HS-27A (cell line): ENCODE measurements at places on chromosomes 7 and 10.

DNA sequence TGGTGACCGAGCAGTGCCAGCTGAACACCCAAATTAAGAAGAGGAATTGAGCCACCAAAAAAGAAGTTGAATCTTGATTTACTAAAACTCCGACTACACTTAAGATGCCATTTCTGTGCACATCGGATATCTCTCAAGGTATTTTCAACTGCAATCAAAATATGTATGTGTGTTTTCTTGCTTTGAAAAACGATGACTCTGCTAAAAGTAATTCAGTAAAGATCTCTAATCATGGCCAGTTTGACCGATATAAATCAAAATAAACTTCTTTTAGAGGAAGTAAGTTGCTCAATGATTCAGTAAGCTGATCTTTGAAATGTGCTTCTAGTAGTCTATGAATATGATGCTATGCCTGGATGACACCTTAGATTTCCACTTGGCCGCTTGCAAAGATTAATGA lies 453.5 kb upstream of the TPK1 start:
- DNase-seq, result no peak

GRCh38 chr10:809671-810350 lies 120.3 kb upstream of the DIP2C start:
- DNase-seq, result no peak

GRCh38 chr10:79047875-79048638 lies 20.7 kb upstream of the ZMIZ1 start:
- no peak for DNase-seq

DNA sequence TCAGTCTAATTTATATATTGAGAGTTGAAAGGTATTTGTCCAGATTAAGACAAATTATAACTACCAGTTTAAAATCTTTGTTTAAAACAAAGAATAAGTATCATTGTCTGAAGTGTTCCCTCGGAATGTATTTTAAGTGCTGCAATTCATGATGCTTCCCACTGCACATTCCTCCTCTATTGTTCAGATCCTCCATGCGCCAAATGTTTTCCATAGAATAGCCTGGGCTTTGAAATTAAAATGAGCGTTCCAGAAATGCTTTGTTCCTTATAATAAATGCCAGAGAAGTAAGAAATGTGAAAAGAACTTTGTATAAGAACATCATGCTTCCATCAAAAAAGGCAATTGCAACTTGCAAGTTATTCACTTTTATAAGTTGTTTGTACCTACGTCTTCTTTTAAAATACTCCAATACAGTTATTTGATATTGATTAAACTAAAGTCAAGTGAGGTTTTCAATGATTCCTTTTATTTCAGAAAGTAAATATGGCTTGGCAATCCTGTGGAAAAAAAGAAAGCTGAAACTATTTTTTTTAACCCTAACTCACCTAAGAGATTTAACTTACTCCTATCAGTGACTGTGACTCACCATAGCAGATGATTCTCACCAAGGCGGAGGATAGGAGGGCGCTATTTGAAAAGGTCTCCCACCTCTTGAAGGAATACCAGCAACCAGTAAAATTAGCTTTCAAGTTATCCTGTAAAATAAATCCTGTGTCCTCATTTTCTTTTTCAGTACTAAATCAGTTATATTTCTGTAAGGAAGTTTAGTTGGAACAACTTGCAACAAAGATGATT lies 85.8 kb downstream of the CTNNA3 start:
- DNase-seq, result no peak

DNA sequence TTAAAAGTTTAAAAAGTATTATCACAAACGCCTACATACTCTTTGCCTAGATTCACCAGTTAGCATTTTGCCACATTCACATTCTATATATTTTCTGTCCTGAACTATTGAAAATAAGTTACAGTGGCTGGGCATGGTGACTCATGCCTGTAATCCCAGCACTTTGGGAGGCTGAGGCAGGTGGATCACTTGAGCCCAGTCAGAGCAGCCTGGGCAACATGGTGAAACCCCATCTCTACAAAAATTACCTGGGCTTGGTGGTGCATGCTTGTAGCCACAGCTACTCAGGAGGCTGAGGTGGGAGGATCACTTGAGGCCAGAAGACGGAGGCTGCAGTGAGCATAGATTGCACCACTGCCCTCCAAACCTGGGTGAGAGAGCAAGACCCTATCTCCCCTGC lies 5.3 kb downstream of the ARPC1A start:
- no peak for DNase-seq

DNA sequence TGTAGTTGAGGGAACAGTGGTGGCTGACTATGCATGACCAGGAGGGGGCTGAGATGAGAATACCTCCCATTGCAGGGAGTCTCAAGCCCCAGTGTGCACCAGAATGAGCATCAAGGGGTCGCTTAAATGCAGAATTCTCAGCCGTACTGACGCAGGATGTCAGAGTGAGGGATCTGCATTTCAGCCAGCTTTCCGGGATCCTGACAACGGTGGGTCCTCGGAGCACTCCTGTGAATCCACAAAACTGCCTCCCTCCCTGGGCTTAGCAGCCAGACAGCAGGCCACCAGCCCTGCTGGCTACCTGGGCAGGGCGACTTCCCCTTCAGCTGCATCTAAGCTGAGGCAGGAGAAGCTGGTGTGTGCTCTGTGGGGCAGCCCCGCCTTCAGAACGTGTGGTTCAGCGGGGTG lies 21.8 kb upstream of the LOXL4 start:
- DNase-seq, result no peak

DNA sequence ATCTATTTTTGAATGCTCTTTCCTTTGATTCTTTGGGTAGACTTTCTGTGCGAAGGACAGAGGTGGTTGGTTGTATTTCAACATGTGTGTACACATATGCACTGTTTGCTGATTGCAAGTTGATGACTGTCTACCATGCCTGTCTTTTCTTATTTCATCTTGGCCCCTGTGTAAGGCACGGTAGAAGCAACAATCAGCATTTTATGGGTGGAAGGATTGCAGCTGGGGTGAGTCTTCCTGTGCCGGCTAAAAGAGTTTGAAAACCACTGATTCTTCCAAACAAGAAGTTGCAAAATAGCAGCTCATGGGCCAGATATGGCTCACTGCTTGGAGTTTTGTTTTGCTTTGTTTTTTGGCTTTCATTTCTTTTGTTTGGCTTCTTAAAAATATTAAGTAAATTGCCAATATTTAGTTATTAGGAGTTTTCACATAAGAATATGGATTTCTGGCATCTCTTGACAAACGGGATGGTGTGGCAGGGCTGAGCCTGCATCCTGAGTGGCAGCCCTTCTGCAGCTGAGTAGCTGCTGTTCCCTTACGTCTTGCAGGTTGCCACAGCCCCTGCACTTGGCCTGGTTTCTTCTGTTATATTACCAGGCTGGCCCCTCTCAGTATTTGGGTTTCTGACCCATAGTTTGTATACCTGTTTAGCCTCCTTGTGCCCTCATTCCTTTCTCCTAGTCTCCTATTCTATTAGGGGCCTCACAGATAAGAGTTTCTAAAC lies 7.2 kb downstream of the ZNF862 start:
- no peak for DNase-seq

DNA sequence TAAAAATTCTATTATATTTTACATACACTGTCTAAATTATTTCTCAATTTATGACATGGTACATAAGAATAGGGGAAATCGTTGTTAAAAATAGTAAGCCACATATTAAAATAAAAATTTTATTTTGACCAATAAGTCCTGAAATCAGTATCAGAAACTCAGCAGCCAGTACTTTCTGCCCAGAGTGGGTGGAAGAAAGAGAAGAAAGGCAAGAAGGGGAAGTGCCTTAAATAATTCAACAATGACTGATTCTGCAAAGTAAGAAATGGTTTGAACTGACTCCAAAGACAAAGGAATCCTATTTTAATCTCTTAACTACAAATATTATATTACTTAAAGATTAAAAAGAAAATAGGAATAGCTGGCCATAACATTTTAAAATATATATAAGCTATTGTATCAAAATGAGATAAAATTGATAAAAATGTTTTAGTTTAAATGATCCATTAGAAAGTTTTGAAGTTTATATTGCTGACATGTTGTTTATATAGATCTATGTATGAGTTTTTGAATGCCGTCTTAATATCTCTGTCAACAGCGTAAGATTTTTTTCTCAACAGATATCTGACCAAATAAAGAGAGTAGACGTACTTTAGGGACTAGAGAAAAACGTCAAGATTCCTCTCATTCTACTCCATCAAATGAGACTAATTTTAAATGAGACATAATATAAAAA lies 30.2 kb upstream of the NRCAM start:
- no peak for DNase-seq

- no peak for DNase-seq
Measured at GRCh38 chr10:73110345-73110849, at the start of gene NUDT13. TSS of gene NUDT13 (plus strand) at chr10:73110455. CDS start at chr10:73114366, 3,911 bp downstream.

DNA sequence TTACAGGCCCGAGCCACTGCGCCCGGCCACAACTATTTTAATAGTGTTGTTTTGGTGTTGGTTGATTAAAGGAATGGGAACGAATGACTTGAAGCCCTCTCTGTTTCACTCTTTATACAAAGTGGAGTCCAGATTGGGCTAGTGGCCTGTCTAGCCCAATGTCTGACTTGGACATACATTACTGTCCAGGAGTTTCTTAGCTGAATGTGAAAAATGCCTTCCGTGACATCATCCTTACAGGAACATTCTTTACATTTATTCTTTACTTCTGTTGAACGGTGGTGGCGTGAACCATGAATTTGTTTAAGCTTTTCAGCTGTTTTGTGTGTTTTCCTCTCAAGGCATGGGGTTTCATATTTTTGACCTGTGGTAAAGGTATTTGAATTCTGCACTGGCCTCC lies 67.9 kb downstream of the DAGLB start:
- DNase-seq, result no peak

GRCh38 chr7:7294911-7295310 lies 112.6 kb downstream of the C1GALT1 start:
- DNase-seq, result no peak

GRCh38 chr7:87506246-87507180 lies 31.0 kb upstream of the ABCB4 start:
- no peak for DNase-seq
